Ovary (tissue), 10 donors: ENCODE measurements at places on chromosomes 4 and X. TPM values are rescaled to one million over a fixed set of nuclear protein-coding genes. Genes with fewer than 3 reads are reported as not detected.

The FAM114A1 gene
- total RNA-seq = 79.3 TPM

The RADX gene
- 20.9 TPM for total RNA-seq

The GLRA3 gene
- total RNA-seq = not detected

DNA sequence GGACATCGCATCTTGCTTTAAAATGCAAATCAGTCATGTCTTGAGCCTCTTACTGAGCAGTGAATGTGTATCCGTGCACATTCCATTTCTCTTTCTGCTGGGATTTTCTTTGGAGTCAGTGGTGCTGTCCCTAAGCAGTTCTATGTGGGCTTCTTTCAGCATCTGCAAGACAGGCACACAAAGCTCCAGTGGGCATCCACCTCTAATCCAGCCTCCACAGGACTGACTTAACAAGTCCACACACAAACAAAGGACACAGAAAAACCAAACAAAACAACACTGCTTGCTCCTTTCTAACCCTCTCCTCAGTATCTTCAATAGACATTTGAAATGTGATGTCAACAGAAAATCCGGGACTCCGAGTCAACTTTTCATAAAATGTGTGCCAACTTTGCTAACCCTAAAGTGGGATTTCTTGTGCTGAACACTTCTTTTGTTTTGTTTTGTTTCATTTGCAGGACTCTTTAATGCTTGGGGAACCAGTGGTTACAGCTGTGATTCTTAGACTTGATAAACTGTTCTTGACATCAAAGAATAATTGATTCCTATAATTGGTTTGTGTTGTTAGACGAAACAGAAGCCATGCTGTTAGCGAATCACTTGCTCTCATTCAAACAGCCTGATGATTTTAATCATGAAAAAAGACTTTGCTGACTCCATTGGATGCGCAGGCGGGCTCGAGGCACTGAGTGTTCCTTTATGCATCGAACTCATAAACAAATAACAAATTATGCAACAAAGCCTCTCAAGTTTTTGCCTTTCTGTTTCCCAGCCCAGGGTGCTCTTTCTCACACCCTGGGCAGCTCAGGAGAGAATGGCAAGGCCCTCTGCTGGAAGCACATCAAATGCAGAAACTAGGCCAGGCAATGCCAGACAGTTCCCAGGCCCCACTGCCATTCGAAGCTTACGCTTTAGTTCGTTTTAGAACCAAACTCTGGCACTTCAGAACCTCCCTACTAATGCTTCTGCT is 20.1 kb downstream of the ETNPPL start:
- no peak for DNase-seq
- H3K4me1 ChIP-seq = no peaks in the 10 kb centered on the region
- H3K27me3 ChIP-seq = no peaks in the 10 kb centered on the region
- H3K36me3 ChIP-seq = no peaks in the 10 kb centered on the region

GRCh38 chr4:59314637-59315036 is 1885.5 kb upstream of the ADGRL3 start:
- H3K4me1 ChIP-seq = no peaks in the 10 kb centered on the region
- H3K36me3 ChIP-seq = no peaks in the 10 kb centered on the region
- H3K27ac ChIP-seq = no peak overlapping the region

DNA sequence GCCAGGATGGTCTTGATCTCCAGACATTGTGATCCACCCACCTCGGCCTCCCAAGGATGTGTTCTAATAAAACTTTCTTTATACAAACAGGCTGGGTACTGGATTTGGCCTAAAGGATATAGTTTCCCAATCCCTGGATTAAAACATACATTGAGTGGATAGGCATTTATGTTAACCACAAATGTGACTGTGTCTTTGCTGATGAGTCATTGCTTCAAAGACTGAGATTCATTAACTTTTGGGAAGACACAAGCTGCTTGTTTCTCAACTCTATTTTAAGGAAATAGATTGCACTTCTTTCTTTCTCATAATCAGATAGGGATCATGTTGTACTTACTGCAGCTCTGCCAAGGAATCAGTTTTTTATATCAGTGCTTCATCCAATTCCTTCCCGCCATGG is 131.3 kb upstream of the AGA start:
- peaks cover 2% of the 10 kb centered on the region for H3K4me1 ChIP-seq
- DNase-seq = no peak
- no peak overlapping the region for H3K27ac ChIP-seq
- H3K27me3 ChIP-seq = no peaks in the 10 kb centered on the region

DNA sequence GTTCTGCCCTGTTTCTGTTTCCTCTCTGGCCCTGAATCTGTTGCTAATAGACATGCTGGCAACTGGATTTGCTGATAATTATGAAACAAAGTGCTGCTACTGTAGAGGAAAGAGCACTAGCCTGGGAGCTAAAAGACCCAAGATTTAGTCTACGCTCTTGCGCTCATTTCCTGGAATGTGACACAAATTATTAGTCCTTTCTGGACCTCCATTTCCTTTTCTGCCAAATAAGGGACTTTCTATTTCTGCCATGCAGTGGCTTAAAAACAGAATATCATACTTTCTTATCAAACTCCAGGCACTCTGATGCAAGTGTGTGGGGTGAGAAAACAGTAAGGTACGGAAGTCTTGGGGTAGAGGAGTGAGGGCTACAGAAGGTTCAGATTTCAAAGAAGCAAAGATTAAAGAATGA is 48.3 kb upstream of the GPR174 start:
- H3K4me3 ChIP-seq = no peak overlapping the region
- no peaks in the 10 kb centered on the region for H3K4me1 ChIP-seq
- H3K27me3 ChIP-seq = no peaks in the 10 kb centered on the region
- no peak for DNase-seq
- H3K27ac ChIP-seq = no peak overlapping the region
- H3K36me3 ChIP-seq = no peaks in the 10 kb centered on the region

DNA sequence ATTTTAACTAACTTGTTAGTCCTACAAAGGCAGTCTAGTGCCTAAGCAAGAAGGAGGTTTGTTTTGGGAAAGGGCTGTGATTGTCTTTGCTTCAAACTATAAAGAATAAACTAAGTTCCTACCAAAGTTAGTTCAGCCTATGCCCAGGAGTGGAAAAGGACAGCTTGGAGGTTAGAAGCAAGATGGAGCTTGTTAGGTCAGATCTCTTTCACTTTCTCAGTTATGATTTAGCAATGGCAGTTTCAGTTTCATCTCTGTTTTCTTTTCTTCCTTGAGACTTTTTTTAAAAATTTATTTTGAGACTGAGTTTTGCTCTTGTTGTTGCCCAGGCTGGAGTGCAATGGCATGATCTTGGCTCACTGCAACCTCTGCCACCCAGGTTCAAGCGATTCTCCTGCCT is 82.9 kb upstream of the NLGN4X start:
- no peaks in the 10 kb centered on the region for H3K36me3 ChIP-seq
- H3K27me3 ChIP-seq = no peaks in the 10 kb centered on the region
- H3K4me1 ChIP-seq = no peaks in the 10 kb centered on the region
- DNase-seq = no peak
- H3K27ac ChIP-seq = no peak overlapping the region

- H3K27me3 ChIP-seq = no peaks in the 10 kb centered on the region
- no peaks in the 10 kb centered on the region for H3K4me1 ChIP-seq
- no peak for DNase-seq
- no peaks in the 10 kb centered on the region for H3K36me3 ChIP-seq
These were observed 250.4 kb downstream of the PRDM5 start for GRCh38 chr4:120672076-120672475.

GRCh38 chrX:151973851-151974335 is 583 bp downstream of the GABRE start:
- DNase-seq = no peak
- H3K4me3 ChIP-seq = peak overlapping the region; percentile 70
- H3K27me3 ChIP-seq = no peaks in the 10 kb centered on the region
- no peaks in the 10 kb centered on the region for H3K36me3 ChIP-seq
- H3K4me1 ChIP-seq = no peaks in the 10 kb centered on the region

- no peak overlapping the region for H3K4me3 ChIP-seq
- H3K27ac ChIP-seq = no peak overlapping the region
- no peaks in the 10 kb centered on the region for H3K27me3 ChIP-seq
- H3K36me3 ChIP-seq = no peaks in the 10 kb centered on the region
These were observed 14.5 kb downstream of the PRSS48 start for GRCh38 chr4:151291485-151291884.

DNA sequence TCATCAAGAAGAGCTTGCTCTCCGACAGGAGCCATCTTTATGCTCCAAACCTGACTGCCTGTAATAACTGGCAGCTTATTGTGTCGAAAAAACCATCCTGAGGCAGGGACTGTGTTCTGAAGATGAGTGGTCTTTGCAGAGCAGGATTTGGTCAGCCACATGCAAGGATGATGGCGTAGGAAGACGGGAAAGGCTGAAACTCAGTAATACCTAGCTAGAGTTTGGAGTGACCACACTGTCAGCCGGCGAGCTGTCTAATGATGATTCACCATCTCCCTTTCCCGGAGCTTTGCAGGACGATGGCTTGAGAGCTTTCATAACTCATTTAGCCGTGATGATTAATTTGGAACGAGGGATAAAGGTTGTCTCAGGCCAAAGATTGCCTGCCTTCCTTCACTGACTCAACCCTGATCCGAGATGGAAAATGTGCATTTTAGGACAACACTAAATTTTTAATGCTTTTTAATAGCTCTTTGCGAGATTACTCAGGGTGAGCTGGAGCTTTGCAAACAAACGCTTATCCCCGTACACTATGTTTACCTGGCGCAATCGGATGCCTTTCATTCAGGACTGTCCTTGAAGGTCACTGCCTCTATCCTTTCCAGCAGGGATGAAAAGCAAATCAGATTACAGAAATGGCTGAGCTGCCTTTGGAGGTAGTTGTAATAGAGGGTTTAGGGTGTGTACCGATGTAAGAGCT is 288.5 kb downstream of the ASMT start:
- no peak overlapping the region for H3K27ac ChIP-seq
- no peaks in the 10 kb centered on the region for H3K27me3 ChIP-seq
- no peaks in the 10 kb centered on the region for H3K36me3 ChIP-seq
- DNase-seq = no peak
- no peak overlapping the region for H3K4me3 ChIP-seq
